8988T (cell line): ENCODE measurements at places on chromosomes 5 and 9.

DNA sequence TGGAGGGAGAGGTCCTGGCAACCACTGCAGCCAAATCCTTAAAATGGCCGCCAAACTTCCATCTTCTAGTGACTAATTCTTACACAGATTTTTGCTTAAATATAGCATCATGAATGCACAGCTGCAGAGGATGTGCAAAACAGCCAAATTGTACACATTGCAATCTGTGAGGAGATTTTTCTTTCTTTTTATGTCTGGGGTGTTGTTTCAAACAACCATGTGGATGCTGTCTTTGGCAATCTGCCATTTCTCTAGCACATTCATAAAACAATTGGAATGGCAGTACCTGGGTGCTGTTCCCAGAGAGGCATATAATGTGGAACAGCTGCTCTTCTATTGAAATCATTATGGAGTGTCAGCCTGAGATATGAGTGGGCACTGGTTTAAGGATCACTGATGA is 1082.9 kb upstream of the SEMA6A start:
- no peak for DNase-seq

- no peak for DNase-seq
Observed at GRCh38 chr9:20197976-20198685, 409.3 kb upstream of the SLC24A2 start.

DNA sequence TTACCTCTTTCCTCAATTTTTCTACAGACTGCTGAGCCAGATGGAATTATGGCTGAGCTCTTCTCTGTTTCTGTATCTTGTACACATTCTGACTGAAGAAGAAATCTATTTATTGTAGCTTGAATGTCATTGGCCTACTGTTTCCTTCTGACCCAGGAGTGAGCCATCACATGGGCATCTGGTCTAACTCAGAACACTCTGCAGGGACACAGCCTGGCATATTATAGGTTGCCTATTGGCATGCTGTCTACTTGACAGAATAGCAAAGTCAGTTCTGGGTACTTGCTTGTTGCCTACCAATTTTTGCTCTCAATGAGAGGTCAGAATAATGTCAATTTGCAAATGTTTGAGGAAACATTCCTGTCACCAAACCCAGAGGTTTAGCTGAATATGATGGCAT is 7.3 kb downstream of the PCDHAC2 start:
- no peak for DNase-seq

- DNase-seq: no peak
Observed at GRCh38 chr9:131511880-131512279, 9.2 kb downstream of the POMT1 start.

GRCh38 chr9:132577119-132577518 is 5.3 kb upstream of the BARHL1 start:
- no peak for DNase-seq

- DNase-seq: no peak
Observed at GRCh38 chr9:104779334-104779733, 15.4 kb downstream of the NIPSNAP3B start.

DNA sequence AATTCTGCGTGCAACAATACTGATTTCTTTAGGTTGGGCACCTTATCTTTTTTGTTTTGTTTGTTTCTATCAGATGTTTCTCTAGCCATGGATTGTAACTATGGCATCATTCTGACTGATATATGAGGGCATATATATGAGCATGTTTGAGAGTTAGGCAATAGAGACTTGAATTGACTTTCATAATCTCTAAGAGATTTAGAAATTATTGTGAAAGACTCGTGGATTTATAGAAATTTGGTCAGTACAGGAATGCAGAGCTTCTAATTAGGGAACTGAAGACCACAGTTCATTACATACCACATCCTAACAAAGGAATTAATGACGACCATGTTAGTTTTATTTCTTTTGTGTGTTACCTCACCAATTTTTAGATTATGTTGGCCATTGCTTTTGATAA is 546.0 kb upstream of the GRAMD2B start:
- no peak for DNase-seq

DNA sequence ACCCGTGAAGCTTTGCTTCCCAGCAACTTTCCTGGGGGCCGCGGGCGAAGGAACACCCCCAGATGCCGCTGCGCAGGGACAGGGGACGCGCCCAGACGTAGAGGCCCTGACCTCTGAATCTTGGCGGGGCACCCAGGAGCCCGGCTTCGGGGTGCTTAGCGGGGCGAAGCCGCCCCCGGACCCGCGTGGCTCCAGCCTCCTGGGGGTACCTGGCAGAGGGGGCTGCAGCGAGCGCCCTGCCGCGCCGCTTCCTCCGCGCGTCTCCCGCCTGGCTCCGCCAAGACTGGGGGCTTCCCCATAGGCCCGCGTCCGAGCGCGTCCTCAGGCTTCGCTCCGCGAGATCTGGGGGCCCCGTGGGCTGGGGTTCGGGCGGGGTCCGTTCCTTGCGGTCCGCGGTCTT is 23.0 kb upstream of the ZNF782 start:
- DNase-seq: no peak

DNA sequence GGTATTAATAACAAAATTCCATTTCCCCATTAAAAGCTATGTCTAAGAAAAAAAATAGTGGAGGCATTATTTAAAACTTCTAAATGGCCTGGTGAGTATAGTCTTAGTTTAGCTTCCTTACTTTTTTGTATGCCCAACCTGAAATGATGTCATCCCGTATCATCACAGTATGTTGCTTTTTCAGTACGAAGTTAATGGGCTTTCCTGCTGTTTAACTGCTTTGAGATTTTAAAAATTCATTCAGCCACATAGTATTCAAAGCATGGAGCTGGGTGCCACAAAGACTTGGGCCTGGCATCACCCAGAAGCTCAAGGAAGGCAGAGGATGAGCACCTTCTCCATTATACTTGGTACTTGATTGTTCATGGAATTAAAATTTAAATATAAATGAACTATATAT is 7.4 kb downstream of the F2RL2 start:
- DNase-seq: no peak

DNA sequence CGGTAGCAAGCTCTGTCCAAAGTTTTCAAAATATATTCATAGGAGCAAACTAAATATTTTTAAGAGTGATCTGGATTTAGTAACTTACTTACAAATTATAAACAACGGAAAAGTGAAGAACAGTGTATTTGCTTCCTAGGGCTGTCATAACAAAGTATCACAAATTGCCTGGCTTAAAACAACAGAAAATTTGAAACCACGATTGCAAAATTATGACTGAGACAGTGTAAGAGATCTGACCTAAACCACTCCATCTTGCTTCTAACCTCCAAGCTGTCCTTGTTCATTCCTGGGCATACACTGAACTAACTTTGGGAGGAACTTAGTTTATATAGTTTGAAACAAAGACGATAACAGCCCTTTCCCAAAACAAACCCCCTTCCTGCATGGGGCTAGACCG is 202.0 kb upstream of the CDH6 start:
- DNase-seq: no peak

DNA sequence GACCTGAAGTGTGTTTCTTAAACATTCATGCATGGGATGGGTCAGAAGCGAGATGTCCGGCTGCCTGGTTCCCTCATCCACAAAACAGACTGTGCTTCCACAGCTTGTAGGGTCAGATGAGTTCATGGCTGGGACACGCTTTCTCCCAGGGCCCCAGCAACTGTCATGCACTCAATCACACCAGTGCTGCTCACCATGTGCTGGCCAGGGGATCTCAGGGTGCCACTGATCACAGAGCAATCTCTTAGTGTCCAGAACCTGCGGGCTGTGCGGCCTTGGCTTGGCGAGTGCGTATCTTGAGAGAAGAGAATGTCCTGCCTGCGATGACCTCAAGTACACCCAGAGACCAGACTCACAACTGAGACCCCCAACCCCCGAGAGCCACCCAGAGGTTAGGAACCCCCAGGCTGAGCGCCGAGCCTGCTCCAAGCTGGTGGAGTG is 26.0 kb upstream of the FCN2 start:
- peak; percentile 8 for DNase-seq

GRCh38 chr5:106399391-106399790 is 1271.3 kb downstream of the EFNA5 start:
- DNase-seq: no peak

- no peak for DNase-seq
Observed at GRCh38 chr9:1879501-1879900, 135.6 kb upstream of the SMARCA2 start.

GRCh38 chr9:93871286-93871685 is 83.9 kb downstream of the BARX1 start:
- no peak for DNase-seq

DNA sequence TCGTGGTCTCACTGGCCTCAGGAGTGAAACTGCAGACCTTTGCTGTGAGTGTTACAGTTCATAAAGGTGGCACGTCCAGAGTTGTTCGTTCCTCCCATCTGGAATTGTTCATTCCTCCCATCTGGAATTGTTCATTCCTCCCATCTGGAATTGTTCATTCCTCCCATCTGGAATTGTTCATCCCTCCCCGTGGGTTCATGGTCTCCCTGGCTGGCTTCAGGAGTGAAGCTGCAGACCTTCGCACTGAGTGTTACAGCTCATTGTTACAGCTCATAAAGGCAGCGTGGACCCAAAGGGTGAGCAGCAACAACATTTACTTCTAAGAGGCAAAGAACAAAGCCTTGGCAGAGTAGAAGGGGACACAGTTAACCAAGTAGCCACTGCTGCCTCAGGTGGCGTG is 69.1 kb downstream of the GCNT1 start:
- no peak for DNase-seq

DNA sequence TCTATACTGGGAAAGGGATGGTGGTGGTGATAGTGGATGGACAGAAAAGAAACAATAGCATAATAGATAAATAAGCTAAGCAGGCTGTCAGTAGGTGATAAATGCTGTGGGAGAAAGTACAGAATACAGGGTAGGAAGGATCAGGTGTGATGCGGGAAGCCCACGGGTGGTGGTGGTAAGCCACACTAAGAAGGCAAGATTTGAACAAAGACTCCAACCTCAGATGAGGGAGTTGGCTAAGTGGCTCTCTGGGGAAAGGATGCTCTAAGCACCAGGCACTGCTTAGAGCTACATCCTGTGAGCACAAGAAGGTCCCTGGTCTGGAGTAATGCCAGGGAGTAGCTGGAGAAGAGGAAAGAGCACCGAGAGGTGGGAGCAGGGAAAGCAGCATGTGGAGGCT is 151.6 kb upstream of the KLF9 start:
- no peak for DNase-seq

DNA sequence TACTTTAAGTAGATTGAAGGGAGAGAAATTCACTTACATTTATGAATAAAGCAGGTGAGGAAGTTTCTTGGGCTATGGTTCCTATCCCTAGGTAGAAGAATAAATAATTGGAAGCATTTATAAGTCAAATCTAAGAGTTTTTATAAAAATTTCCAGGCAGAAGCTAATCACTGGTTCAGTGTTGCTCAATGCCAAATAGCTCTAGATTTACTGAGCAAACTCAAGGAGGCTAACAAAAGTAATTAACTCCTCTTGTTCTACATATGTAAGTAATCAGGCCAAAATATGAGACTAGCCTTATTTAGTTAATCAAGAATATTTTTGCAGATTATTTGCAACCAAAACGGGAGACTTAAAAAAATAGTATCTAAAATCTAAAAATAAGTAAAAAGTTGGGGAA is 472.3 kb downstream of the PLK2 start:
- DNase-seq: no peak

DNA sequence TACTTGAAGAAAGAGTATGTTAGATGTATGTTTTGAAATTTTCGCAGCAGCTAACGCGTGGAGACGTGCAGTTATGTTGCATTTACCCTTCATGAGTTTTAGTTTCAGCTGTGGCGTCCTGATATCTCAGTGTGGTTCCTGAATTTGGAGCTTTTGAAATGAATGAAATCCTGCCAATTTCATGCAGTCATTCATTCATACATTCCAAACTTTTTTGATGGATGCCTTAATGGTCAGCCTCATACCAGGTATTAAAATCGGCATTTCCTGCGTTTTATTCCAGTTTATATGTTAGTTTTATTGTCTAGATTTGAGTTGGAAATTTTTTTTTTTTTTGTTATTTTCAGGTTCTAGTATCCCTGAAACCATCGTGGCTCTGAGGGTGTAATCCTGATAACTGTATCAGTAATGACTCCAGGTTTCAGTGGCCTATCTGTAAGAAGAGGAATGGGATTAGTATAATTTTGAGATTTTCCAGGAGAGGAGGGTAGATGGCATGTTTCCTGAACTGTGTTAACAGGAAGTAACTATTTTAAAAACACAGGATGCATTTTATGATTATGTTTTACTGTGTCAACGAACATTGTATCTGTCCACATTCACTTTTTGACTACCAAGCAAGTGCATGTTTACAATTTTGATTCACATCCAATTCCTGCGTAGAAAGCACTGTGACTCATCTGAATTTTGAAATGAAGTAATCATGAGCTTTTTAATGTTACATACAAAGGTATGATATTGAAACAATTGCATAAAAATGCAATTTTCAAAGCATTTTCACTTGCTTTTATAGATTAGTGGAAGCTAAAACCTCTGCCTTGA is 1.0 kb downstream of the FOCAD start:
- no peak for DNase-seq

- no peak for DNase-seq
Observed at GRCh38 chr5:22023784-22024183, 829.4 kb downstream of the CDH12 start.

- no peak for DNase-seq
Observed at GRCh38 chr5:140823475-140823874, 2.1 kb downstream of the PCDHA5 start.

- DNase-seq: no peak
Observed at GRCh38 chr5:150530951-150531588, 23.1 kb downstream of the NDST1 start.

DNA sequence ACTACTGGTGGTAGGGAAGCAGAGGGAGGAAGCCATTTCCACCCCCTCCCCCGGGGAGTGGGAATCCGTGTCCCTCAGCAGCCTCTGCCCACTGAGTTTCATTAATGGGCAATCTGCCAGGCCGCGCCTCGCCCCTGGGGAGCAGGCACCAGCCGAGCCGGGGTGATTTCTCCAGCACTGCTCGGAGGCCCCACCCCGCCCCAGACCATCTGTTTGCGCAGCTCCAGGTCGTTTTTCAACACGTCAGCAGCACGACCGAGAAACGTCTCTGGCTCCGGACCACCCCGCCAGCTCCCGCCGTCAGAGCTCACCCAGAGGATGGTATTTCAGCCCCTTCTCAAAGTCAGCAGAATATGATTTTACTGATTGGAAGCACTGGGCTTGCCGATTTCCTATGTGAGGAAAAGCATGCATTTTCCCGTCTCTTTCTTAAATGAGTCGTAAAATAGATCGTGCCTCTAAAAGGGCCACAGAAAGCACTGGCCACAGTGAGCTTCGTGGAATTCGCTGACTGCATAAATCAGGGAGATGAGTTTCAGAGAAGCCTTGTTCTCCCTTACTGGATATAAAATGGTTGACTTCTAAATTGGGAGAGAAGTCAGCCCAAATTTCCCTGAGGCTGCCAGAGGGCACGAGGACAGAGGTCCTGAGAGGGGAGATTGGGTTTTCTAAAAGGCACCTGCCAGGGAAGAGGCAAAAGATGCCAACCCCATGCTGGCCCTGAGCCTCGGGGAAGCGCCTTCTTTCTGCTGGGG is 47.0 kb downstream of the OLFM1 start:
- DNase-seq: no peak

GRCh38 chr5:92917044-92917443 is 664.0 kb downstream of the NR2F1-AS1 start:
- DNase-seq: no peak

GRCh38 chr9:113738893-113739604 is 137.1 kb upstream of the ZNF618 start:
- no peak for DNase-seq

GRCh38 chr9:30574355-30575151 is 1809.9 kb upstream of the ACO1 start:
- DNase-seq: no peak

GRCh38 chr5:17257705-17258273 is 40.4 kb downstream of the BASP1 start:
- DNase-seq: no peak
